Activated CD4-positive, alpha-beta memory T cell treated with anti-CD3 and anti-CD28 coated beads, Interleukin-2, amount 10 ng/mL, durations not matched to agents 7 days and 5 days (primary cell): ENCODE measurements at places on chromosomes 12 and 14. TPM values are rescaled to one million over a fixed set of nuclear protein-coding genes. Genes with fewer than 3 reads are reported as not detected.

The C12orf50 gene
- total RNA-seq, result not detected

The OTUB2 gene
- total RNA-seq, result 7.3 TPM

DNA sequence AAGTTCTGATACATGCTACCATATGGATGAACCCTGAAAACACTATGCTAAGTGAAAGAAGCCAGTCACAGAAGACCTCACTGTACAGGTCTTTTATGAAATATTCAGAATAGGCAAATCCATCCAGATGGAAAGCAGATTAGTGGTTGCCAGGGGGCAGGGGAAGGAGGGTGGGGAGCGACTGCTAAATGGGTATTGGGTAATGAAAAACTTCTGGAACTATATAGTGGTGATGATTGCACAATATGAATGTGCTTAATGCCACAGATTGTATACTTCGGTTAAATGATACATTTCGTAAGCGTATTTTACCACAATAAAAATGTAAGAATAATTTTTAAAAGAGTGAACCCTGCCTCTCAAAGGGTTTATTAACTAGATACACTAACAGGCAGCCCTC, 11.8 kb upstream of the KSR2 start:
- no peak for DNase-seq

DNA sequence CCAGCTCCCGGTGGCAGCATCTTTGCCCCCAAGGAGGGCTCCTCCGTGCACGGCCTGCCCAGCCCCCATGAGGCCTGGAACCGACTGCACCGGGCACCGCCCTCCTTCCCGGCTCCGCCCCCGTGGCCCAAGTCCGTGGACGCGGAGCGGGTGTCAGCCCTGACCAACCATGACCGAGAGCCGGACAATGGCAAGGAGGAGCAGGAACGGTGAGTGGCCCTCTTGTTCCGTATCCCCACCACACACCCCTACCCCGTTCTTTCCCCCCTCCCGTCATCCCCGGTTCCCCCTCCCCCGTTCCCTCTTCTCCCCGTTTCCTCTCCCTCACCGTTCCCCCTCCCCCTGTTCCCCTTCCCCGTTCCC, 28.3 kb downstream of the LRCOL1 start:
- no peak for DNase-seq

- no peak for DNase-seq
Observed at GRCh38 chr12:52050116-52050757, 1.0 kb upstream of the NR4A1 start.
